ENCODE measurements at places on chromosomes 3 and 15.

DNA sequence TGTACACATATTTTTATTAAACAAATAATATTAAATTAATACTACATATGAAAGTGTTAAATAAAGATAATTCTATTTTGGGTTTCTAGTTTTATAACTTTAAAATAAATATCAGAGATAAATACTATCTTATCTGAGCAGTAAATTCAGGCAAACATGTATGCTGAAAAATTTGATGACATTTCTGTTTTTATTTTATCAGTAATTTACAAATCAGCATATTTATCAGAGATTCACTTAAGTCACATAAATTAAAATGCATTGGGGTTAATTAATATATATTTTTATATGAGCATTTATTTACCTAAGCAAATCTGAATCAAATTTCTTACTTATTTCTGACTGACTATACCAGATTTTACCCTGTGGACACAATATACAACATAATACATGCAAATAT lies 1499.8 kb downstream of the OTOL1 start:
- no peak for DNase-seq

DNA sequence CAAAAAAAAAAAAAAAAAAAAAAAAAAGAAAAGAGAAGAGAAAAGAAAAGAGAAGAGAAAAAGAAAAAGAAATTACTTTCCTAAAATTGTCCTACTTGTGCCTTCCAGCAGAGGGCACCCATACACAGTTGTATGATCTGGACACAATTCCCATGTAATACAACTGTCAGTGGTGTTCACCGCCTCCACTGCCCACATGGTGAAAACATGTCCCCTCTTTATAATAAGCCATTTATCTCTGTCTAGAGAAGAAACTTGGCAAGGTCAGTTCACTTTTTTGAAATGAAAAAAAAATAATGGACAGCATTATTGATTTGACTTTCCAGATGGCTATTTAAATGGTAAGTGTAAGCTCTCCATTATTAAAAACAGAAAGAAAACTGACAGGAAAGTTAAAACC lies 459.4 kb downstream of the GBE1 start:
- peak; percentile 1 for DNase-seq

DNA sequence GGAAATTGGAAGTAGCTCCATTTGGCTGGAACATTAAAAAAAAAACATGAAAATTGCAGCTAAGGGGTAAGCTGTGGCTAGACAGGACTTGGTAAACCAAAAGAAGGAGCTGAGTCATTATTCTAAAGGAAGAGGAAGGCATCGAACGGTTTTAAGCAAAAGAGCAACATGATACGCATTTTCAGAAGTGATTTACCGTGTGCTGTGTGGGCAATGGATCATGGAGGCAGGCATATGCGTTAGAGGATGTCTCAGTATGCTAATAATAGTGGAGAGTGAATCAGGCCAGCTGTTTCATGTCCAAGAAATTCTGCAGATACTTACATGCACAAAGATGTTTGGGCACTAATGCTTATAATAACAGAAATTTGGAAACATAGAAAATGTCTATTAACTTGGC lies 409.1 kb upstream of the ATP11B start:
- DNase-seq = no peak

- DNase-seq = no peak
These were observed 2.5 kb upstream of the PLA2G4F start for GRCh38 chr15:42158941-42159340.

DNA sequence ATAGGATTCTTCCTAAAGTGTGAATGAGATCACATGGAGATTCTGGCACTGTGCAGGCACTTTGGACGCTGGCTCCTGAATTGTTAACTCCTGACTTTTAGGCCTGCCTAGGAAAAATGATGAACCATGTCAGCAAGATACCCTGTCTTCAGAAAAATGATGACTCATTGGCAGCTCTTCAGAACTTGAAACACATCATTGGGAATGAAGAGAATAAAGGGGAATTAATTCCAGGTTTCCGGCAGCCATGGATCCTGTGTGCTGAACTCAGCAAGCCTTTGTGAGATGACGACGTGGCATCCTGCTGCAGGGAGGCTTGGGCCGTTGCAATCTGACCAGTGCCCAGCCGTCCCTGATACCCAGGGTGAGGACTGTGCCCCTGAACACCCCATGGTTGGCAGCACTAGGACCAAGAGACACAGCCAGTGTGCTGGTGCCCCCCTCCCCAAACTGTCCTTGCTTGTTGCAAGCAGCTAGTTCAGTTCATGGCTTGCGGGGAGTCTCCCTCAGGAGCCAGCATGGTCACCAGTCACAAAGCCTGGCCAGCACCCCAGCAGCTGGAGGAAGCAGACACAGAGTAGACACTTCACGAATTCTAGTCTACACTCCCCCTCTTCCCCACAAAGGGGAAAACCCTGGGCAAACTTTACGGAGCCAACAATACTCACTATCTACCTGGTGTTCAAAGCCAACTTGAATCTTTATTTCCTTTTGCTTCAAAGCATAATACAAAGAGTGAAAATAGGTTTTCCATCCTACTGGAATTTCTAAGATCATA lies 7.8 kb upstream of the LIPC start:
- DNase-seq = no peak

GRCh38 chr15:38756441-38756840 lies 191.8 kb upstream of the RASGRP1 start:
- DNase-seq = no peak

All from CD4-positive, alpha-beta T cell treated with Interleukin-4 for 1 hour (primary cell).